ENCODE measurements at places on chromosomes 4 and X.

DNA sequence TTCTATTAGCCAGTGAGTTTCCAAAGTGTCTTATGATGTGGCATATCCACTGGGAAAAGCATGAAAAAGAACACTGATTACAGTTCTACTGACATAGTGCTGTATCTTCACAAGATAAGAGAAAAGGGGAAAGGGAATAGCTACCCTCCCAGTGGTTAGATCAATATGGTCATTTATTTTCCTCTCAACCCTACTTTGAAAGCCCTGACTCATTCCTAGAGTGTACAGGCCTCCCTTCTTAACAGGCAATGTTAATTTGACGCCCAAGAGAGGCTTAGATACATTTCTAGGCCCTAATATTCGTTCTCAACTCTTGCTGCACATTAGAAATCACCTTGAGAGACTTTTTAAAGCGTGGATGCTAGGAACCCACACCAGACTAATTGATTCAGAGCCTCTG is 20.4 kb upstream of the BRS3 start:
- DNase-seq: no peak

DNA sequence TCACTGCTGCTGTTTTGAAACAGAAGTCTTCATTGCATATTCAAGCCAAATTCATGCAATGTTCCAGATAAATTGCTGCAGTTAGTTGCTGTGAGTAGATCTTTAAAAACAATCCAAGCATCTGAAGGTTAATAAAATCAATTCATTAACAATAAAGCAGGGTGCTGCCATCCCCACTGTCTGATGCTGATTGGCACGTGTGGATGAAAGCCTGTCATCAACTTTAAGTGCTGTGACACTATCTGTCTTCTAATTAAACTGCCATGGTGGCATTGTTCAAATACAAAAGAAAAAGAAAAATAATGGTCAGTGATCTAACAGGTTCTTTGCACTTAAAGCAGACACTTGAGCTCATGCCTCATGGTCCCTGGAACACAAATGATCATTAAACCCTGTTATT is 63.0 kb upstream of the MND1 start:
- no peak for DNase-seq

DNA sequence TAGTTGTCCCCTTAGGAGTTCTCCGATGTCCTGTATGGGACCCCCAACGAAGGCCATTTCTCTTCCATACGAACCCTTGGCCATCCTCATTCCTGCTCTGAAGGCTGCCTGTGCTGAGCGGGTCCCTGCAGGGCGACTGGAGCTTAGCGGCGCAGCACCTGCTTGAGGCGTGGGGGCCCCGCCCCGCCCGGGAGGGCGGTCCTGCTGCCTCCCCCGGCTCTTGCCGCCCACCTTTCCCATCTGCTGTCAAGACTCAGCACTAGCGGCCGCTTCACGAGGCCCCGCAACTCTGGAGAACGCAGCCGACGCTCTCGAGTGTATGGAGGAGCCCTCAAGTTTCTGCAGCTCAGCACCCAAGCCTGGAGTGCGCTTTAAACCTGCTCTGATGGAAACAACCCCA is 197.7 kb downstream of the TRIML1 start:
- no peak for DNase-seq

DNA sequence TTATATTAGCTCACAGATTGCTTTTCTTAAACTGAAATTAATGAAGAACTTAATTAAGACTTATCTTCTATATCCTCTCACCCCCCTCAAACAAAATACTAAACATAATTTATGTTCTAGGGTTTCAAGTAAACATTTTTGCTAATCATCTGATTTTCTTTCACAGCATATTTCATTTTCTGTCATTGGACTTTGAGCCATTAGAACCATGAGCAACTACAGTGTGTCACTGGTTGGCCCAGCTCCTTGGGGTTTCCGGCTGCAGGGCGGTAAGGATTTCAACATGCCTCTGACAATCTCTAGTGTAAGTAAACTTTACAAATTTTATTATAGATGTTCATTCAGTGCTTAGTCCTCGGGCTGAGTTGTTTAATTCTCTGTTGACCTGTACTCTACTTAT is 3.3 kb downstream of the PDLIM5 start:
- DNase-seq: no peak

- no peak for DNase-seq
Observed at GRCh38 chrX:113741744-113742143, 842.1 kb upstream of the HTR2C start.

DNA sequence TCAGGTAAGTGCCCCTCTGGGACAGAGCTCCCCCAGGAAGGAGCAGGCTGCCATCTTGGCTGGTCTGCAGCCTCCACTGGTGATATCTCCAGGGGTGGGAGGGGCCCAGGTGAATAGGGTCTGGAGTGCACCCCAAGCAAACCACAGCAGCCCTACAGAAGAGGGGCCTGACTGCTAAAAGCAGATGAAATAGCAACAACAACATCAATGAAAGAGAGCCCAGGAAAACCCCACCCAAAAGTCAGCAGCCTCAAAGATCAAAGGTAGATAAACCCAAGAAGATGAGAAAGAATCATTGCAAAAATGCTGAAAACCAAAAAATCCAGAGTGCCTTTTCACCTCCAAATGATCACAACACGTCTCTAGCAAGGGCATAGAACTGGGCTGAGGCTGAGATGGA is 92.5 kb upstream of the PAGE3 start:
- no peak for DNase-seq

DNA sequence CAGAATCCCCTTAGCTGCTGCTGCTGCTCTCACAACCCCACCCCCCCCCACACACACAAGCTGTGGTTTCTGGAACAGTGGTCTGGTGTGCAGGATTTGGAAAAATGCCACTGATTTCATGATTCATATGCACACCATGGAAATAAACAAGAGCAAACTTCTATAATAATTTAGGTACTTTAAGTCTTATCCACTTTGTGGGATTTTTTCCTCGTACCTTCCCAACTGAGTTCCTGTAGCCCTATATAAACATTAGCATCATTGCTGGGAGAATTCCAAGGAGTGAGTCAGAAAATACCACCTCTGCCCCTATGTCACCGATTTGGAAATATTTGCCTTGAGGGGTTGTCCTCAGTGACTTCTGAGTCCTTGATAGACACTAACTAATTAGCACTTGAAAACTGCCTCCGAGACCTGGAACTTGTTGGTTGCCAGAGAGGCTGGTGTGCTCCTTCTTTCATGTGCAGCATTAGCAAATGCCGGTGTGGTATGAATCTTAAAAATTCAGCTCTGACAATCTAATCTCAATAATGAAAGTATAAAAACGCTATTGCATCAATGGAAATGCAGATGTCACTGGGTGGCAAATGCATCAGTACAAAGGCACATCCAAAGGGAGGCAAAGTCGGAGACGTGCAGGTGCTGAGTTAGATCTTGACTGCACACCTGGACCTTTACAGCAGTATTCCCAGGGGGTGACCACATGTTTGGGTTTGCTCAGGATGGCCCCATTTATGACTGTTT is 61.8 kb downstream of the CPE start:
- no peak for DNase-seq

- DNase-seq: peak; percentile 6
Observed at GRCh38 chr4:53778155-53778554, 186.9 kb upstream of the LNX1 start.

GRCh38 chrX:113274791-113275190 is 434.2 kb upstream of the AMOT start:
- DNase-seq: no peak

- no peak for DNase-seq
Observed at GRCh38 chrX:41303013-41303412, 30.9 kb upstream of the DDX3X start.

DNA sequence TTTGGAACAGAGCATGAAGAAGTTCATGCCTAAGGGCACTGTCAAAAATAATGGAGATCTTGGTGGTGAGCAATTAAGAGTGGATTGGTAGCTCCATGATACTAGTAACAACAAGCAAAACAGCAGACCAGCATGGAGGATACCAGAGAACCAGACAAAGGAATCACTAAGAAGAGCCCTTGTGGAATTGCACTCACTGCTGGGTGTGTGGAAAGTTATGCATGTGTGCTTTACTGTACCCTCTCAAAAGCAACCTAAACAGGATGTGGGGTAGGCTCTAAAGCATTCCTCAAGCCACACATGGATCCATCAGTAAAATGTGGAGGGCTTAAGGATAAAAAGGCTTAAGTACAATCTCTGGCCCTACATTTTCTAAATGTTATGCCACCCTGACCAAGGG is 69.5 kb downstream of the AR start:
- DNase-seq: no peak

DNA sequence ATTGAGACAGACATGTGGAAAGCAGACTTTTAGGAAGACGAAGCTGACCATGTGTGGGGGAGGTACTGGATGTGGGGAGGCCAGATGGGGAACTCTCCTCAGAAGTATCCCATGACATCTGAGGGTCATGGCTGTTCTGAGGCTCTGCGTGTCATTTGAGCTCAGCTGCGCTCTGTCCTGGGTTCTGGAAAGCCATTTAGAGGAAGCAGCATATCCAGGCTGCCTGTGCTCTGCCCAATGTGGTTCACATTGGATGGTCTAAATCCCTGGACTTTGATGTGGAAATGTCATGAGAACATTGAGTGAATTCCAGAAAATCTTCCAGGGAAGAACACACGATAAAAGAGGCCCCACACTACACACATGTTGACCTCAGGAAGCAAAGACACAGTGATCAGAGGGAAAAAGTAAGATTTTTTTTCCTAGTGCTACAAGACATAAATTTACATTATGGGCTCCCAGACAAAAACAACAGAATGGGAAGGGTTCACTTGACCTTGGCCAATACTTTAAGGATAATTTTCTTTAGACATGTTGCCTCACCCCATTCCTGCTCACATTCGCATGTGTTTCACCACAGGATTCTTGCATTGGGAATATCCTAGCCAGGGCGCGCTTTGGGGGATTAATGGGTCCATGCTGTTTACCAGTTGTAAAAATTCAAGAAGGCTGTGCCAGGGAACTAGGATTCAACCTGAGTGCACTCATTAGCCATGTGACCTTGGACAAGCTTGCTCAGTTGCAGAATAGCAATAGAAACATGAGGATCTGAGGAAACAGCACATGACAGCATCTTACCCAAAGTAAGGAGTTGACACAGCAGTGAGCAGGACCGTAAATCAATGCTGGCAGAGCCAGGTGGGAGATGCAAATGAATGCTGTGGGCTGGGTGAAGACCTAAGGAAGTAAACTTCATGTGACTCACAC is 73.2 kb upstream of the C1QTNF7 start:
- DNase-seq: no peak

DNA sequence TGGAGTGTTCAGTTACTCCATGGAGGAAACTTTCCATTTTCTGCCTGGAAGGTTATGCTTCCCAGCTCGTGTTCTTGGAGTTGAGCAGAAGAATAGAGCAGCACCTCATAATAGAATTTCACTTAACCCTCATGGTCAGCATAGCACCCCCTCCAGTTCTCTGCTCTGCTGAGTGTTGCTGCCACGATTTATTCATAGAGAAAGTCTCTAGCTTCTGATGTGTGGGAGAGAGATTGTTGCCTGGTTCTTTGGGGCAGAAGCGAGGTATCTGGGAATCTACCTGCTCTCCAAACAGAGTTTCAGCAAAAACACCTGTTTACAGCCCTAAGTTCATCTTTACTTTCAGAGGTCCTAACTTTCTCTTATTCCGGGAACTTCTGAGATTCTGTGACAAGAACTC is 3.9 kb upstream of the DTHD1 start:
- no peak for DNase-seq

GRCh38 chr4:6012200-6012599 is 6.0 kb downstream of the C4orf50 start:
- DNase-seq: no peak

DNA sequence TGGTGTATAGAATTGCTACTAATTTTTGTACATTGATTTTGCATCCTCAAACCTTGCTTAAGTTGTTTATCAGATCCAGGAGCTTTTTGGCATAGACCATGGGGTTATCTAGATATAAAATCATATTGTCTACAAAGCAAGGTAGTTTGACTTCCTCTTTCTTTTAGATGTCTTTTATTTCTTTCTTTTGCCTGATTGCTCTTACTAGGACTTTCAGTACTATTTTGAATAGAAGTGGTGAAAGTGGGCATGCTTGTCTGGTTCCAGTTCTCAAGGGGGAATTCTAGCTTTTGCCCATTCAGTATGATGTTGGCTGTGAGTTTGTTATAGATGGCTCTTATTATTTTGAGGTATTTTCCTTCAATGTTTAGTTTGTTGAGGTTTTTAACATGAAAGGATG is 187.9 kb upstream of the LCORL start:
- no peak for DNase-seq

DNA sequence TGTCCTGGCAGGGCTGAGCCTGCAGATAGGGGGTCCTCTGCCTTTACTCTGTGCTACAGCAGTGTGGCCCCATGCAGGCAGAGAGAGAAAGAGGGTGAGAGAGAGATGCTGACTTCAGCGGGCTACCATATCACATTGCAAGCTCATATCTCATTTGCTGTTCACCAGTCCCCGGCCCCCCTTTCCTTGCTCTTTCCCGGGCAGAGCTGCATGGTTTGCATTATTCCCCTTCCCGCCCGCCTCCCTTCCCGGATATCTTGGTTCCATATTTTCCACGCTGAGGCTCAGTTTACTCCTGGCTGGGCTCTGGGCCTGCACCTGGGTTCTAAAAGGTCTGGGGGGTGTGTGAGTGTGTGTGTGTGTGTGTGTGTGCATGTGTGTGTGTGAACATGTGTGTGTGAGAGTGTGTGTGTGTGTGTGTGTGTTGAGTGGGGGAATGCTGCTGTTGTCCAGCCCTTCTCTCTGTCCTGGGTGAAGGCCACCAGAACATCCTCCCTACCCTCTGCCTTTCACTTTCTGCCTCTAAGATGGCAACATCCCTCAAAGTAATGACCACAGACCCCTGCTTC is 63.5 kb downstream of the PJA1 start:
- DNase-seq: no peak

DNA sequence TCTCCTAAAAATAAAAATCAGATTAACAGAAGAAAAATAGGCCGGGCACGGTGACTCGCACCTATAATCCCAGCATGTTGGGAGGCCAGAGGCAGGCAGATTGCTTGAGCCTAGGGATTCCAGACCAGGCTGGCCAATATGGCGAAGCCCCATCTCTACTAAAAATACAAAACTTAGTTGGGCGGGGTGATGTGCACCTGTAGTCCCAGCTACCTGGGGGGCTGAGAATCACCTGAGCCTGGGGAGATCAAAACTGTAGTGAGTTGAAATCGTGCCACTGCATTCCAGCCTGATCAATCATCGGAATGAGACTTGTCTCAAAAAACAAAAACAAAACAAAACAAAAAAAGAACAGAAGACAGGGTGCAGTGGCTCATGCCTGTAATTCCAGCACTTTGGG is 32.8 kb upstream of the NOCT start:
- no peak for DNase-seq

DNA sequence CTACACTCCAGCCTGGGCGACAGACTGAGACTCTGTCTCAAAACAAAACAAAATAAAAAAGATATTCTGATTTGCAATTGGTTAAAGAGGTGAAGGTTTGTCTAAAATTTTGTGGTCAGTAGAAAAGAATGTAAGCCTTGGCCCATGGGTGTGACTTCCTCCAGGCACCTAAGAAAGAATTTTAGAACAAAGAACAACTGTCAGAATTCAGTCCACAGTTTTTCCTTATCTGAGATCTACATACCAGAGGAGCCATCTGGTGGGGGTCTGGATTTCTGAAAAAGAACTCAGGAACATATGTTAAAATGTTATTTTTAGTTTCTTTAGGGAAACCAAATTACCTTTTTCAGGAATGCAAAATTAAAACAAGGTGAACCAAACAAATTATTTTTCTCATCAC is 434.1 kb downstream of the ANKRD50 start:
- DNase-seq: no peak

GRCh38 chr4:116925900-116926457 is 159.4 kb downstream of the TRAM1L1 start:
- peak; percentile 32 for DNase-seq

- DNase-seq: no peak
Observed at GRCh38 chr4:108170631-108171338, 2.1 kb upstream of the LEF1 start.

GRCh38 chr4:28879178-28879577 is 1841.0 kb upstream of the PCDH7 start:
- no peak for DNase-seq
